Inflammatory macrophage (primary cell): ENCODE measurements at places on chromosomes 6 and 20.

- DNase-seq: no peak
Measured at GRCh38 chr20:37297066-37297736, 7.7 kb downstream of the MANBAL start.

DNA sequence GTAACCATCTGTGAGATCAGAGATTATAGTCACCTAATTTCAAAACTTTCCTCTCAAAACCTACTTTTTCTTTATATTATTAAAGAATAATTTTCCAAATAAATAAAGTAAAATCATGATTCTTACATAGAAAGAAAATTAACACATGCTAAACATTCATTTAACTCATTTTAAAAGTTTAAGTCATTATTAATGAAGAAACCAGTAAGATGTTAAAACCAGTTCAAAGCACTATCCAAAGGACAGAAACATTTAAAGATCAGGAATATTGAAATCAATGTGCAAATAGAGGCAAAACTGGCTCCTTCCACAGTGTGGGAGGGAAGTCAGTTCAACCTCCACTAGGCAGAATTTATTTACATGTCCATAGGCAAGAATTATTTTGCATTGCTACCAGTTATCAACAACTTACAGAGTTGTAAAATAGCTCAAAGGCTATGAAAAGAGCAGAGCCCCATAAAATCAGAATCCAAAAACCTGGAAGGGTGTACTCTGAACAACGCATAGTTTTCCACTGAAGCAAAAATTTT lies 146.9 kb downstream of the KHDC1L start:
- no peak for DNase-seq

DNA sequence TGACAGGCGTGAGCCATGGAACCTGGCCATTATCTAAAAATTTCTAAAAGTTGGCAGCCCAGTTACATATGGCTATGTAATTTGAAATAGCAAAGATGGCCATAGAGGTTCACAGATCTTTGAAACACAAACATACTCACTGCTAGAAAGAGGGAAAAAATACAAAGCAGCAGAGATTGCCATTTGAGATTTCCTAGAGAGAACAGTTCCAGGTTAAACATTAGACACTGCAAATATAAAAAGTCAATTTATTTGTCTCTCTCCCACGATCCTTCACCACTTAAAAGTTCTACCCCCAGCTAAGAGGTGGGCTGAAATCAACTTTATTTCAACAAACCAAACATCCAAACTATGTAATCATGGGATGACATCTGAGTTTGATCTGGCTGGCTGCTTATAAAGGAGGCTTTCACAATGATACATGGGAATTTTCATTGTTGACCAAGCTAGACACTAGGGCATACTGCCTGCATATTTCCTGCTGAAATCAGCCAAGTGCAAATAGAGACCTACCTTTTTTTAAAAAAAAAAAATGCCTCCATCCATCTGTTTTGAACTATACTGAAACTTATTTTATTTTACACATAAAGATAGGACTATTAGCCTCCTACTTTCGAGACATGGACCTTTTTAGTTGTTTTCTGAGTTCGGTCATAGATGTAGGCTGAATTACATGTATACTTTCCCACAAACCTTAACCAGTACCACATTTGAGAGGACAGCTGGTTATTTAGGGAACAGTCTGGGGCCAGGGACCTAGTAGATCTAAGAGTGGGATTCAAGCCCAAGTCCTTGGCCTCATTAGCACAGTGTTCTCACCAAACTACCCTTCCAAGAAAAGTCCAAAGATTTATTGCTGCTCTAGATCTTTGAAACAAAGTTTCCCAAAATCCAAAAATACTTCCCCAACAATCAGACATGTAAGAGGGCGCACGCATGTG lies 16.6 kb downstream of the DCDC2 start:
- no peak for DNase-seq

DNA sequence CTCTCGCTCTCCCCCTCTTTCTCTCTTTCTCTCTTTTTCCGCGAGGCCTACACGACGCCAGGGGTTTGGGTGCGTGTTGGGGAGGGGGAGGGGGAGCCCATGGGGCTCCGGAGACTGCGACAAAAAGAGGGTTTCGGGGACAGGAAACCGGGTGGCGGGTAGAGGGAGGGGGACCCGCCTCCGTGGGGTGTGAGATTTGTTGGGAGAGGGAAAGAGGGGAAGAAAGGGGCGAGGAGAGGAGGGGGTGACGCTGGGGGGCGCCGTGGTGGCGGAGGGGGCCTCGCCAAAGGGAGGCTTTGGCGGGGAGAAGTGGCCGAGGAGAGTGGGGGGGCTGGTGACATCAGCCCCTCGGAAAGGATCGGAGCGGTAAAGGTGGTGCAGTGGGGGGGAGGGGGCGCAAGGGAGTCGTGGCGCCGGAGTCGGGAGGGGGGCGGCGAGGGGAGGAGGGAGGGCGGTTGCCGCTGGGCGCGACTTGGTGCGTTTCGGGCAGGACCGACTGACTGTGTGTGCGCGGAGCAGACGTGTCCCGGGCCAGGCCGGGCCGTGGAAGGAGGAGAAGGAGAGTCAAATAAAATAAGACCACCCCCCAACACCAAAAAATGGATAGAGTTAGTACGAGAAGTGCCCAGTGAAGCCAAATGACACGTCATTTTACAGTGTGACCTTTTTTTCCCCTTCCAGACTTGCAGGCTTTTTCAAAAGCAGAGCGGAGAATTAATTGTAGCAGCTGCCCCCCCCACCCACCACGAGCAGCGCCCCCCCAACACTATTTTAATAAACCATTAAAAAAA lies 39.8 kb downstream of the GNAS start:
- peak; percentile 46 for DNase-seq

GRCh38 chr6:25637211-25637610 lies 14.8 kb upstream of the SCGN start:
- DNase-seq: peak; percentile 29

DNA sequence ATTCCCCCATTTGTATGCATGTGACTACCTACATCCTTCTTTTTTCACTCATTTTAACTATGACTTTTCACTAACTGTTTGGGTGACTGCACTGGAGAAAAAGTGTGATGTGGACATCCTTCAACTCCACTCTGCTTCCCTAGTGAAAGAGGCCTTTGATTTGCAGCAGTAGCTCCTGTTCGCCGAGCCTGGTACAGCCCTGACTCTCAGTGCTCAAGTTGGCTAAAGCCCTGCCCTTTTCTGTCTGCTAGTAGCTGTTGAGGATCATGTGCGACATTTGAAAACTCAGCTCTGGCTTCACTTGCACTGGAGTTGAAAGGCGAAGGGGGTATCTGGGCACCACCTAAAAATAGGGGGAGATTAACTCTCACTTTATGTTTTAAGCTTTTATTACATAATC lies 42.1 kb downstream of the DAAM2 start:
- no peak for DNase-seq
